ENCODE measurements at places on chromosomes 11 and 22.

DNA sequence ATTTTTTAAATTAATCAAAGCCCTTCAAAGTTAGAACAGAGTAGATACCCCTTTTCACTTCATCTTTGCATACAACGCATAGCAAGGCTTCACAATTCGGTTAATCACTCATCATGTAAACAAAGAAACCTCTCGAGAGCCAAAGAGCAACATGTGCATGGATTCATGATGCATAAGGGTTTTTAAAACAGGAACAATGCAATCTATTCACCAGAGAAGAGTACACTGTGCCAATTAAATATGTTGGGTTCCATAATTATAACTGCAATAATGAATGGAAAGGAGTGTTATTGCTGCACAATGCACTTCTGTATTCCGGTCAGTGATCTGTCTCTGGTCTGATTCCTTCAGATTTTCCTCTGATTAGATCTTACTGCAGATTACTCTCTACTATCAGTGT lies 45.3 kb downstream of the CADM1 start:
- DNase-seq: no peak

- DNase-seq: no peak
Measured at GRCh38 chr11:67273260-67273990, 7.2 kb downstream of the GRK2 start.

- no peak for DNase-seq
Measured at GRCh38 chr11:22920939-22921565, 60.8 kb upstream of the CCDC179 start.

- no peak for DNase-seq
Measured at GRCh38 chr11:42778193-42778592, 533.6 kb upstream of the API5 start.

- no peak for DNase-seq
Measured at GRCh38 chr11:78019808-78020207, 3.3 kb downstream of the KCTD14 start.
